ENCODE measurements at places on chromosomes 12 and 14. TPM values are rescaled to one million over a fixed set of nuclear protein-coding genes. Genes with fewer than 3 reads are reported as not detected.

- no peak for DNase-seq
Measured at GRCh38 chr14:100213587-100213955, 25.4 kb upstream of the YY1 start.

GRCh38 chr14:90544566-90544965, 147.7 kb downstream of the CALM1 start:
- no peak for DNase-seq

The RASSF3 gene
- 21.7 TPM for polyA plus RNA-seq

- DNase-seq: no peak
Measured at GRCh38 chr12:81617915-81618314, 141.2 kb downstream of the PPFIA2 start.

Data from left kidney (tissue), 8 donors.